ENCODE measurements at places on chromosomes 7 and 10.
A peak's percentile ranks its signal among the peaks of the same experiment; 100 is the strongest.

- no peak for DNase-seq
Observed at GRCh38 chr7:1709281-1709680, 39.2 kb downstream of the ELFN1 start.

- DNase-seq, result no peak
Observed at GRCh38 chr7:103132995-103133688, 15.8 kb downstream of the NAPEPLD start.

DNA sequence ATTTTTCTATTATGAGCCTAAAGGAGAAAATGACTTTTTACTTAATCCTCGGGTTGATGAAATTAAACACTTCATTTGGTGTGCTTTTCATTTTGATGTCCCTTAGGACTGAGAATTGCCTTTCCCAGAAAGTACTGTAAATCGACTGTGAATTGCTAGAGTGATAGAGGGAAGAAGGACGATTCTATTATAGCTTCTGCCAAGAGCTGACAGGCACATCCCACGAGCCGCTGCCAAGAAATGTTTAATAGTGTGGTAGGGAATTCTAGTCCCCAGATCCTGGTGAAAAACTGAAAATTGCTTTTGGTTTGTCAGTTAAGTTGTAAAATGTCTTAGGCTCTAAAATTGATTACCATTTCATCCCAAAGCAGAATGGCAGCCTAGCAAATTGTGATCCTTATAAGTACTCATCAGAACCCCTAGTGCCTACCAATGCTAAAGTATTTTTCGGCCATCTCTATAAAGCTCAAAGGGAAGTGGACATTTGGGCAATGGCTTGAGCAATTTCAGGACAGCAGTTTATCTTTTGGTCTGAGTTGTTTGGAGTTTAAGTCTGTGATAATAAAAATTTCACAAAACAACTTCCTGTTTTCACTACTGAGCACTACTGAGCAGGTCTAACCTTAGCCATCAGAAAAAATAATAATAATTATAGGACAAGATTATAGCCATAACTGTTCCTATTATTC is 44.6 kb upstream of the HYCC1 start:
- DNase-seq, result no peak

DNA sequence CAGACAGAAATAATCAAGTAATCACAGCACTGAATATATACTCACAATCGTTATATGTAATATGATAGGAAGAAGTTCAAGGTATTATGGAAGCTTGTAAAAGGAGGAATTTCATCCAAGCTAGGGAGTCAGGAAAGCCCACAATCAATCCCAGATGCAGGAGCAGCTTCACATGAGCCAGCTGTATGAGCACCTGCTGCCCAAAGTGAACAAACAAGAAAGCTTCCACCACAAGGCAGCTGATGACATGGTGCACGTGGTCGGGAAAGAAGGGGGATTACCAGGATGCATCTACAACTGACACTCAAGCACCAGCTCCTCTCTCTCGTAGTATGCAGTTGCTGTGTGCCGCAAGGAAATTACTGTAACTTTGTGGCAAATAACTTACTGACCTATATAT is 225.2 kb downstream of the XPNPEP1 start:
- DNase-seq, result no peak

DNA sequence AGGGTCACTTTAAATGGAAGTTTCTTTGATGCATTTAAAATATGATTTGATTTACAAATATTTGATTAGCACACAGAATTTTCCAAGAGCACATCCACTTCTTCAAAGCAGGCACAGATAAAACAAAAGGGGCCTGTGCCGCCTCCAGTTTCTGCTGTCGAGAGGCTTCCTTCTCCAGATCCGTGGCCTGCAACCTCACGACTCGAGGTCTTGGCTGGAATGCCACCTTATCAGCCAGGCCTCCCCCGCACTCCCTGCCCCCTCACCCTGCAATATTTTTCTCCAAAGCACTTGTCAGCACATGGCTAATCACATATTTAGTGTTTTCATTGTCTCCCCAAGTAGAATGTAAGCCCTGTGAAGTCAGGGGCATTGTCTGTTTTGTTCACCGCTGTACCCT is 12.5 kb downstream of the PYROXD2 start:
- DNase-seq, result no peak

GRCh38 chr7:31134246-31135188 is 82.4 kb downstream of the ADCYAP1R1 start:
- DNase-seq, result peak; percentile 12

GRCh38 chr10:11646450-11646849 is 35.0 kb upstream of the USP6NL start:
- DNase-seq, result no peak

DNA sequence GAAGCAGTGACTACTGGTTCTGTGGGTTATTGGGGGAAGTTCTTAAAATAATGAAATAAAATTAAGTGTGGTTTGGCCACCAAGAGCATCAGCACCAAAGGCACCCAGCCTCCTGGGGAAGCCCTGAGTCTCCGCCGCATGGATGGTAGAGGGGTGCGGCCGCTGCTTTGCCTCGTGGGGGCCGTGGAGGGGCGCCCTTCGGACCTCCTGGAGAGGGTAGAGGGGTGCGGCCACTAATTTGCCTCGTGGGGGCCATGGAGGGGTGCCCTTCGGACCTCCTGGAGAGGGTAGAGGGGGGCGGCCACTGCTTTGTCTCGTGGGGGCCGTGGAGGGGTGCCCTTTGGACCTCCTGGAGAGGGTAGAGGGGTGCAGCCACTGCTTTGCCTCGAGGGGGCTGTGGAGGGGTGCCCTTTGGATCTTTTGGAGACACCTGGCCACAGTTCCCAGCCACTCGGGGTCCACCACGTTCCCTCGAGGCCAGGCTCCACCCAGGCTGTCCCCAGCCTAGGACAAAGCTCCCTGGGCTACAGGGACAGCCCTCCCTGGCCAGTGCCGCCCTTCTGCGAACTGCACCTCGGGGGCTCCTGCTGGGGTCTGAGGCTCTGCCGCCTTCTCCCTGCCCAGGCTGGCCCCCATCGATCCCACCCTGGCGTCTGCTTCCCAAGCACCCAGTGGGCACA is 535.1 kb downstream of the PTPRN2 start:
- DNase-seq, result no peak

- no peak for DNase-seq
Observed at GRCh38 chr7:114152314-114152938, 233.6 kb upstream of the PPP1R3A start.

DNA sequence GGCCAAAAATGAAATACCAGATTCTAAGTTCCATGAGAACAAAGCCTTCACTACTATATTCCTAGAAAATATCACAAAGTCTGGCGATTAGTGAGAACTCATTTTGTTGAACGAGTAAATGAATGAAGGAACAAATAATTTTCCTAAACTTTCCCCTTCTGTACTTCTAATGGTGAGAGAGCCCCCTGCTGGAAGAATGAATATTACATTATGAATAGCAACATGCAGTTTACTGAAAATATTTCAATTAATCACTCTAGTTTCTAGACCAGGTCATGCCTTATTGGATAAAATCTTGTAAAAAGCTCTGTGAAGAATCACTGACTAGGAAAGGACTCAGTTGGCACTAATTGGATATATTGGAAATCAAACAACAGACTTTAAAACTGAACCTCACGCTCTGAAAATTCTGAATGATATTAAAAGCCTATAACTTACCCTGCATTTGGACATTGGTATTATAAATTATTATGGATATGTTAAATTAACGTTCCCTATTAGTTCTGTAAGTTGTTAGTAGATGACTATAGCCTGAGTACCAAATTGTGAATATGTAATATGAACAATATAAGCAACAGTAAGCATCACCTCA is 32.4 kb upstream of the MTPN start:
- DNase-seq, result peak; percentile 42

GRCh38 chr7:110007320-110008063 is 1083.4 kb upstream of the LRRN3 start:
- DNase-seq, result no peak

GRCh38 chr10:77869626-77870420 is 56.7 kb downstream of the DLG5 start:
- no peak for DNase-seq

DNA sequence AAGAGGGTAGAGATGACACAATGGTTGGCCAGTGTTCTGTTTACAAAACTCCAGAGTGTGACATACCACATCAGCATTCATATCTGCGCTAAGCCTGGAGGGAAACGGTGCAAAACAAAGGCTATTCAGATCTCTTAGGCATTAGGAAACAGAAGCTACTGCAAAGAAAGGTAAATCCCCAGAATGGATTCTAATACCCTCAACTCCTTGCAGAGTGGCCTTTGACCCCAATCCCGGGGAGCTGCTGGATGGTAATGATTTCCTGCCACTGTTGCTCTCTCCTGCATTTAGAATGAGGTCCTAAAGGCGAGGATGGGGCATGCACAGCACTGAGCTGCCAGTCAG is 65.2 kb downstream of the AOAH start:
- no peak for DNase-seq

- peak; percentile 61 for DNase-seq
Observed at GRCh38 chr10:110568055-110568735, 700 bp downstream of the SMC3 start.

GRCh38 chr10:109956454-109957091 is 33.3 kb upstream of the XPNPEP1 start:
- peak; percentile 11 for DNase-seq

GRCh38 chr7:2445898-2446555 is 30.2 kb downstream of the GRIFIN start:
- DNase-seq, result no peak

All from naive B cell (primary cell).